Cortex of kidney (tissue), 1 donor: ENCODE measurements at places on chromosomes 11 and 22.

DNA sequence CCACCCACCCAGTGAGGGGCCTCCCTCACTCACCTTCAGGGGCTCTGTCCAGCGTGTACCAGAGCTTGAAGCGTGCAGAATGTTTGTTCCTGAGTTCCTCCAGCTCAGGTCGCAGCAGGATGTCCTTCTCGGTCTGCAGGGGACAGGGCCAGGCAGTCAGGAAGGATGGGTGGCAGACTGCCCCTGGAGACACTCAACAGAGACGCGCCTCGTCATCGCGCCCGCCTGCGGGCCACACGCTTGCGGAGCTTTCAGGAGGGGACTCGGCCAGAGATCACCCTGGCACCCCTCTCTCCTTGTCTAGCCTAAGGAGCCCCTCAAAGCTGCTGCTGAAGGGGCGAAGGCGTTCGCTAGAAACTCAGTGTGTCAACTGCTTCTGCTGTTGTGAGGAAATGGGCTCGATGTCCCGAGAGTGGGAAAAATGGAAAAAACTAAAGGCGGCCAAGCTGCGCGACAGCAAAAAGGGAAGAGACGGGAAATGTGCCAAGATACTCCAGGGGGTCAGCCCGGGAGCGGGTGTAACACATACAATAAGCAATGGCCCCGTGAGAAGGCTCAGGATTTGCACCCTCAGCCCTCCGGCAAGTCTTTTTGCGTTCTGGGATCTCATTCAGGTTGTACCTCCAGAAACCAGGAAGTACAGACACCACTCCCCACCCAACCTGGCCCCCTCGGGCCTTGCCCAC is 9.2 kb upstream of the POLDIP3 start:
- DNase-seq: no peak

DNA sequence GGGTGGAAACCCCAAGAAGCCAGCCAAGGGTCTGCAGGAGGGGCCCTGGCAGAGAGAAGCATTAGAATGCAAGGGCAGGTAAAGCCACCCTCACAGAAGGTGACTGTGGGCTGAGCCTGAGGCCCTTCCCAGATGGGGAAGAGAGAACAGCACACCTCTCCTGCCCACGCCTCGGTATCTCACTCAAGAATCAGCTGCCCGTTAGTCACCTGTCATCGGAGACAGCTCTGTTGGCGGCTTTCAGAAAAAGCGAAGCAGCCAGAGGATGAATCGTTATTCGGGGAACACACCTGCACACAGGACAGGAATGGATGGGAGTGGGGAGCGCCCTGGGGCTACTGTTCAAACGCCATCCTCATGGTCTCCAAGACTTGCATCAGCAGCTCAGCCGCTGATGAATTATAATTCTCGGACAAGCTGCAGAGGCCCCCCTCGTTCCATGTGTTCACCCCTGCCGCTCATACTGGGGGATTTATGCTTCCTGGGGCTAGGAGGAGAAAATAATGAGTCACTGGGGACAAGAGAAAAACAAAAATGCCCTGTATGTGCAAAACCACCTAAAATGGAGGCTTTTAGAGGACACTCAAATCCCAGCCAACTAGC is 21.6 kb upstream of the TMA7B start:
- DNase-seq: no peak

GRCh38 chr11:70352601-70353000 is 45.7 kb upstream of the CTTN start:
- no peak for DNase-seq

DNA sequence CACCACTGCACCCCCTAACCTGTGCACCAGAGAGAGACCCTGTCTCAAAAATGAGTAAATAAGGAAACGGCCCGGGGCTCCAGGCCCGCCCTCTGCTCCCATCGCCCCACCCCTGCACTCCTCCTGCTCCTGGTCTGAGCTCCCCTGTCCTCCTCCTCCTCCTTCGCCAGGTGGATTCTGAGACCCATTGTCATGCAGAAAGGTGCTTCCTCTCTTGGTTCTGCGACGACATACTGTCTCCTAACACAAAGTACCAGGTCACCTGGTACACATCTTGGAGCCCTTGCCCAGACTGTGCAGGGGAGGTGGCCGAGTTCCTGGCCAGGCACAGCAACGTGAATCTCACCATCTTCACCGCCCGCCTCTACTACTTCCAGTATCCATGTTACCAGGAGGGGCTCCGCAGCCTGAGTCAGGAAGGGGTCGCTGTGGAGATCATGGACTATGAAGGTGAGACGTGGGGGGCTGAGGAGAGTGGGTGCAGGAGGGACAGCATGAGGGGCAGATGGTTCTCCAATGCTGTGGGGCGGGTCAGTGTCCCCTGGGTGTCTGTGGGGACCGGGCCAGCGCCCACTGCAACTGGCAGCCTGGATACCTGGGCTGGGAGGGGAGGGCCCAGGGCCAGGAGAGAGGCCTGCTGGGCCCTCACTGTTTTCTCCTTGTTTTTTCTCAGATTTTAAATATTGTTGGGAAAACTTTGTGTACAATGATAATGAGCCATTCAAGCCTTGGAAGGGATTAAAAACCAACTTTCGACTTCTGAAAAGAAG is 3.1 kb upstream of the APOBEC3D start:
- no peak for DNase-seq

DNA sequence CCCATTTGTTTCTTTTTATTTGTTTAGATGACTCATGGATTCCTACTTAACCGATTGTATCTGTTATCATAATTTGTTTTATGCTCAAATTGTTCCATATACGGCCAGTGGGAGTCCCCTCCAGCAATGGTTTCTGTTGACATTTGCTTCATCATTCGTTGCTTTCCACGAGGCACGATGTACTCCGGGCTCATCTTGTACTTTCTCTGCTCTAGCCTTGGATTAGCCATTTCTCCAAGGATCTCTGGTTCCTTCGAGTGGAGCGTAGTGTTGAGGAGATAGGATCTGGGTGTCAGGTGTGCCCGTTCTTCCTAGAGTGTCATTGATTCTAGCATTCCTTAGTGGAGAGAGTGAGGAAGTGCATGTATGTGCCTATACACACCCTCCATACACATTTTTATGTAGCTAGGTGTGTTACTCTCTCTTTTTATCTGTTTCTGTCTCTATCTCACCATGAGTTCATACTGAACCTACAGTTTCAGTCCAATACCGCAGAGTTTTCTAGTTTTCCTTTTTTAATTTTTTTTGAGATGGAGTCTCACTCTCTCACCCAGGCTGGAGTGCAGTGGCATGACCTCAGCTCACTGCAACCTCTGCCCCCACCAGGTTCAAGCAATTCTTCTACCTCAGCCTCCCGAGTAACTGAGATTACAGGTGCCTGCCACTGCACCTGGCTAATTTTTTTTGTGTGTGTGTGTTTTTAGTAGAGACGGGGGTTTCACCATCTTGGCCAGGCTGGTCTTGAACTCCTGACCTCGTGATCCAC is 31.4 kb downstream of the TECTA start:
- DNase-seq: no peak

GRCh38 chr11:117495357-117495756 is 167.7 kb downstream of the CEP164 start:
- no peak for DNase-seq

- DNase-seq: no peak
Observed at GRCh38 chr11:133678191-133678590, 145.9 kb upstream of the OPCML start.

DNA sequence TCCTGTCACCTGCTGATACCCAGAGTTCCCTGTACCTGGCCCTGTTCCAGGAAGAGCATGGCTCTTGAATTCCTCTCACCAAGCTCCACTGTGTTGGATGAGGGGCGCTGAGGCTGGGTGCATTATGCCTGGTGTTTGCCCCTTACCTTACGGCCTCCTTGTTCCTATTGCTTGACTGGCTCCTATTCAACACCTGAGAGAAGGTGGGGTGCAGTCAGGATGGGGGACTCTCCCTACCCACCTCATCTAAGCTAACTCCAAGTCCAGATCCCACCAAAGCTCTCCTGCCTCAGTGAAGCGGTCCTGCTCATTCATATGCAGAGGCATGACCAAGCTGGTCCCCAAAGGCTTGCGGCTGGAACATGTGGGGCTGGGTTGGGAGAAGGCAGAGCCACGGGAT is 35.8 kb upstream of the RIC3 start:
- DNase-seq: no peak

- DNase-seq: no peak
Observed at GRCh38 chr11:109076870-109077269, 345.1 kb upstream of the C11orf87 start.

DNA sequence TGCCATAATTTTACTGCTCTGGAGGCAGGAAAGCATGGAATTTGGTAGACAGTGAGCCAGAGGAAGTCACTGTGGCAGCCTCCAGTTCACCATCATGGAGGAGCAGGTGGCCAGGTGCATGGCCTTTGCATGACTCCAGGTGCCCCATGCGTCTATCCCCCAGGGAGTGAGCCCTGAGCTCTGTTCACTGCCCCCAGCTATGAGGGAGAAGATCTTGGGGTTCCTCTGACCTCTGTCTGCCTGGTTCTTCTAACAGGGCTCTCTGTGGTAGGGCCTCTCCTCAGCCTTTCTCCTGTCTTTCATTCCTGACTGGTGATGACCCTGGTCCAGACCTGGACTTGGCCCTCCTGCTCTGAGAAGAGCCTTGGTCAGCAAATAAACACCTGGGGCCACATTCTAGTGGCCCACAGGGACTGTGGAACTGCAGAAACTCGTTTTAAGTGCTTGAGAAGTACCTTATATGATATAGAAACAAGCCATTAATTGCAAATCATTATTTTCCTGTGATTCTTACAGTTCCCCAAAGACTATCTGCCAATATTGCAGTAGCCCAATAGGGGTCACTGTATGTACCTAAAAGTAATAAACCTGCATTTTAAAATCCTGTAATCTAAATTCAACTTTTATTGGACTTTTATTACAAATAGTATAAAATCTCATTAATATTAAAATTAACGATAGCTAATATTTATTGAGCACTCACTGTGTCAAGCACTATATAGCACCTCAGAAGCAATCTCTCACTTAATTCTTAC is 120.0 kb upstream of the SYT13 start:
- DNase-seq: no peak

GRCh38 chr11:127037596-127037995 is 37.0 kb upstream of the KIRREL3 start:
- DNase-seq: no peak

DNA sequence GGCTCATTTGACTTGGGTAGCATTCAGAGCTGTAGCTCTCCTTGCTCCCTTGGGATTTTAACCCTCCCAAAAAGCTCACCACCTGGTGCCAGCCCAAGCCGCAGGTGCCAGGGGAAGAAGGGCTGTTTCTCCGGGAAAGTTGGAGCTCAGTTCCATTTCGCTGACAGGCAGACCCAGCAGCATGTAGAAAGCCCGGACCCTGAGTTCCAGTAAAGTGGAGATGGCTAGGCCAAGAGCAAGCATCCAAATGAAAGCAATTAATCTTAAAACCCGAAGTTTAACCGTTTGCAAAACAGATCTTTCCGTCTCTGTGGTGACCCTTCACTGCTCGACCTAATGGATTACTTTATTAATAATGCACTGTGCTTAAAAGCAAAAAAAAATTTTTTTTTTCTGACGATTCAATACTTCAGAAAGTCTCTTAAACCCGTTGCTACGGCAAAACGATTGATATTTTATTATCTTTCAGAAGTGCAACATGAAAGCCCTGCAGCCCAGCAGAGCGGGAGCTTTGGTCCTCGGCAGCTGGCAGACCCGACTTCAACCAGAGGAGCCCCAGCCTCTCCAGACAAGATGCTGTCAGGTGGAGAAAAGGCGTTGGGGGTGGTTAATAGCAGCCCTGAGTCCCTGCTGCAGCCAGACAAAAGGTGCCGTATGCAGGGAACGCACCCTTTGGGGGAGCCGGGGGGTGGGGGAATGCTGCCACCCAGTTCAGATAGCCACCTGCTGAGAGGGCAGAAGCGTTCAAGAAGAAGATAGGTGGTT is 3.3 kb downstream of the LMO1 start:
- DNase-seq: no peak

DNA sequence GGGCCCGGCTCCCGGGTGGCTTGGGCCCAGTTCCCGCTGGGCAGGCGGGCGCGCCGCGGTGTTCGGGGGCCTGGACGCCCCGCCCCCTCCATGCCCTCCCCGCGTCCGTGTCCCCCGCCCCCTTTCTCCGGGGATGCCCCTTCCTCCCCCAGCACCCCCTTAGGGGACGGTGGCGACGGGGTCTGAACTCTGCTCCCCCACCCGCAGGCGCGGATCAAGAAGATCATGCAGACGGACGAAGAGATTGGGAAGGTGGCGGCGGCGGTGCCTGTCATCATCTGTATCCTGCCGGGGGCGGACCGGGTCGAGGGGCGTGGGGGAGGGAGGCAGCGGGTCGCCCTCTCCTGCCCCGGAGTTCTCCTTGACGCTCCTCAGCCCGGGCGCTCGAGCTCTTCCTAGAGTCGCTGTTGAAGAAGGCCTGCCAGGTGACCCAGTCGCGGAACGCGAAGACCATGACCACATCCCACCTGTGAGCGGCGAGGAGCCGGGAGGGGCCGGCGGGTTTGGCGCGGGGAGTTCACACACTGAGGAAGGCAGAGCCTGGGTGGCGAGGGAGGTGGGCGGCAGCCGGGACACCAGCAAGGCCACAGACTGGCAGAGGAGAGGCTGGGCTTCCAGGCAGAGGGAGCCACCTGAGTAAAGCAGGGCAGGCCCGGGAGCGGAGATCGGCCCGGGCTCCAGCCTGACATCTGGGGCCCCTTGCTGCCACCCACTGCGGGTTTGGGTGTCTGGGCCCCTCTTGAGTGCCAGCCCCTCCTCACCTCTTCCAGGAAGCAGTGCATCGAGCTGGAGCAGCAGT is 546 bp downstream of the DRAP1 start:
- DNase-seq: no peak

- peak; percentile 21 for DNase-seq
Observed at GRCh38 chr11:6319001-6319703, 1.1 kb downstream of the CAVIN3 start.

GRCh38 chr11:47399860-47400767 is 8.3 kb upstream of the SLC39A13 start:
- no peak for DNase-seq

DNA sequence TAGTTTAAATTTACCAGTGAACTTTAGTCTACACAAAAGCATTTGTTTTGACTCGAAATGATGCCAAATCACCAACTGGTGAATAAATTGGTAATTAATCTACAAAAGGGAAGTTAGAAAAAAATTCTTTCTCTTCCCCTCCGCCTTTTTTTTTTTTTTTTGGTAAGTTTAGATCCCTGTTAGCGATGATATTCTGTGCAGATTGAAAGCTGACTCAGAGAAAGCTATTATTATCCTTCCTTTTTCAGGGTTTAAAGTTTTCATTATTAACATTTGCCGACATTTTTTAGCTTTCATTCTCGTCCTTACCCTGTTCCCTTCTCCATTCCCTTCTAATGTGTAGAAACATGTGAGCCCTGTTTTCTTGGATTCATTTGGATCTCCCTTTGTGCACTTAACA is 16.8 kb upstream of the NUP160 start:
- DNase-seq: no peak

DNA sequence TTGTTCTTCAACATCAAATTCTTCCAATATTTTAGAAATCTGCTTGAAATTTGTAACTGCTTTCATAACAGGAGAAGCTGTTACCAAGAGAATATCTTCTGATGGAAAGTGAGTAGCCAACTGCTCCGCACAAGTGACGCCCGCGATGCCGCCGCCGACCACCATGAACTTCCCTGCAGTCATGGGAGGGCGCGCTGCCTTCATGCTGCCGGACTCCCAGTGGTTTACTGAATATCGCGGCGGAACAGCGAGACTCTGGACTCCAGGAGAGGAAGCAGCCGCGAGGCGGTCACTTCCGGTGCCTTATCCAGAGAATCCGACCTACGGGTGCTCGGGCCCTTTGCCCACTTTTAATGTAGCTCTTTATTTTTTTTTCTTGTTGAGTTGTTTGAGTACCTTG is 190.6 kb downstream of the GUCY1A2 start:
- DNase-seq: no peak

GRCh38 chr22:47280301-47280700 is 517.9 kb downstream of the TBC1D22A start:
- DNase-seq: no peak

- no peak for DNase-seq
Observed at GRCh38 chr11:859394-860131, 16.9 kb downstream of the TSPAN4 start.

GRCh38 chr22:45320357-45320976 is 10.7 kb downstream of the FAM118A start:
- no peak for DNase-seq
